ENCODE measurements at places on chromosomes 4 and X.
A peak's percentile ranks its signal among the peaks of the same experiment; 100 is the strongest.

DNA sequence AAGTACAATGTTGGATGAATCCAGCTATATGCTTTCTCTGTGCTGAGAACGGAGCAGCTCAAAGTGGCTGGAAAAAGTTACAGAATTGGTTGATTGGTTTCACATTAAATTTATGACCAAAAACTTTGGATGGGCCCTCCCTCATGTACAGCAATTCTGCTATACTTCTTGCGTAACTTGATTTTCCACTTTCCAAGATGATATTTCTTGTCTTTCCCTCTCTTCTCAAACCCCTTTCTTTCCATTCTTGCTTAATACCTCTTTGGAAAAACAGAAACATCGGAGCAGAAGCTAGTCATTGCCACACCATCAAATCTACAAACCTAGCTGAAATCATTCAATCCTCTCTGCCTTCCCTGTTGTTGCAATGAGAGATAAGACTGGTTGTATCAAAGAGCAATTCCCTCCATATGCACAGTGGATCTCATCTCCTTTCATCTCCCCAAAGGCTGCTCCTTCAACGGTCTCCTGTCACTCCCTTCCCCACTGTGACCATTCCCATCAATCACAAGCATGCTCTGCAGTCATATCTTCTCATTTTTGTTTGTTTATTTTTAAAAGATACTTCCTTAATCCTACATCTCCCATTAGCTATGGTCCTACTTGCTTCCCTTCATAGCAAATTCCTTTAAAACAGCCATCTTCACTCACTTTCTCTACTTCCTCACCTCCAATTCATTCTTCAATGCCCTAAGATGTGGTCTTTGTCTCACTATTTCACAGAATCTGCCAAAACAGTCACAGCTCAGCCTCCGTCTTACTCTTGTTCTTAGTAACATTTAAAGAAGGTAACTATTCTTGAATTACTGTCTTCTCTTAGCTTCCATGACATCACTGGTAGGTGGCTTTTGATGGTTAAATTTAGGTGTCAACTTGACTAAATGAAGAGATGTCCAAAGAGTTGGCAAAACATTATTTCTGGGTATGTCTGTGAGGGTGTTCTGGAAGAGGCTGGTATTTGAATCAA, 145.5 kb downstream of the FAM13A start:
- DNase-seq = no peak

- DNase-seq = no peak
These were observed 30.4 kb downstream of the TBC1D14 start for GRCh38 chr4:6939761-6940743.

DNA sequence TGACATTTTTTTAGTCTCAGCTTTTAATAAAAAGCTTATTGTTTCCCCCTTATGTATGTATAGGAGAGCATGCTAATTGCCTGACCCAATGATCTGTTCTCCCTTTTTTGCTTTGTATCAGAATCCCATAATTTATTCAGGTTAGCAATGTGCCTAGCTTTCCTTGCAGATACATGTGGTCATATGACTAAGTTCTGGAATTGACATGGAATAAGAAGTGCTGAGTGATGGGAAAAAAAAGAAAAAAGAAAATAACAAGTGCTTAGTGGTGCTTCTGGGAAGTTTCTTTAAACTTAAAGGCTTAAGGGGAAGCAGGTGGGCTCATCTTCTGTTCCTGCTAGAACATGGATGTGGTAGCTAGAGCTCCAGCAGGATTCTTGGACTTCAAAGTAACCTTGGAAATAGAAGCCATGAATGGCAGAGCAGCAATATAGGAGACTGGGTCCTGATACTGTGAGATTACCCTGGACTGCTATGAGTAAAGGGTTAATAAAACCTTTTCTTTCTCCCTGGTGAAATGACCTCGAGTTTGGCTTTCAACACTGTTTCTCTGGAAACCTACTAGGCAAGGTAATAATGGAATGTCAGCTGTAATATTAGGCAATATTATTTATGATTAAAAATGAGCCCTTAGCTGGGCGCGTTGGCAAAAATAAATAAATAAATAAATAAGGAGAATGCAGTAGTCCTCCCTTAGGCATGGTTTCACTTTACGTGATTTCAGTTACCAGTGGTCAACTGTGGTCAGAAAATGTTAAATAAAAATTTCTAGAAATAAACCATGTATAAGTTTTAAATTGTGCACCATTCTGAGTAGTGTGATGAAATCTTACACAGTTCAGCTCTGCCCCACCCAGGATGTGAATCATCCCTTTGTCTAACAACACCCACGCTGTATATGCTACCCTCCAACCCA, 16.7 kb upstream of the RBM41 start:
- peak; percentile 78 for DNase-seq

GRCh38 chr4:27412613-27413012, 552.0 kb downstream of the STIM2 start:
- no peak for DNase-seq

DNA sequence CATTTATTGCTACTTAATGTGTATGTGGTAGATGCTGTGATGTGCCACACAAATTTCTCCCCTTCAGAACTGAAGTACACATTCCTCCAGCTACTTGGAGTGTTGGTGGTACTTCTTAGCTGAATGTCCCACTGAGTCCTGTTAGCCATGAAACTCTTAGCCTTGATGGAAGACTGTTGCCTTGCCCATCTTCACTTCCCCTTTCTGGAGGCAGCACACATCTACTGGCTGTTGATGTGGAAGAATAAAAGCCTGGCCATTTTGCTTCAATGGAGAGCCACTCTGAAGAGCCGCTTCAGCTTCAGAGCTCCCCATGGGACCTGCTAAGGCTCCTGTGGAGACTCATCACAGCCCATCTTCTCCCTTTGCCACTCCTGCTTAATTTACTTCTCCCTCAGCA, 157.7 kb upstream of the PITX2 start:
- no peak for DNase-seq

GRCh38 chrX:68672581-68673318, 25.3 kb downstream of the STARD8 start:
- DNase-seq = no peak

- no peak for DNase-seq
These were observed 29.7 kb upstream of the LCORL start for GRCh38 chr4:18051281-18051680.

DNA sequence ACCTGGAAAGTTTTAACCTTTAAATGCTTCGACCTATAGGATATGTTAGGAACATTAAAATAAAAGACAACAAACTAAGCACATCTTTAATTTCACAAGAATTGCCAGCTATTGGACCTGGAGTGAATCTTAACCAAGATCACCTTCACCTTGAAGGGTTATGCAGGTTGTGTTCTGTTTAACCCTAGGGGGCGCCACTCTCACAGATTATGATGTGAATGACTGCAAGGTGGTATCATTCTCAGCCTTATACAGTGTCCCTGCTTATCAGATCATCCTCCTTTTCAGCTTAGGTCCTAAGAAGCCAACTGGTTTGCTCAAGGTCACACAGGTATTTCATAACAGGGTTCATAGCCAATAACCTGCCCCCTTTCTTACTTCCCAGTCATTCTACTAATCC, 23.5 kb downstream of the INTS6L start:
- no peak for DNase-seq

- no peak for DNase-seq
These were observed 66.3 kb upstream of the MTM1 start for GRCh38 chrX:150502091-150502490.

GRCh38 chr4:64432674-64433073, 23.4 kb upstream of the TECRL start:
- no peak for DNase-seq

DNA sequence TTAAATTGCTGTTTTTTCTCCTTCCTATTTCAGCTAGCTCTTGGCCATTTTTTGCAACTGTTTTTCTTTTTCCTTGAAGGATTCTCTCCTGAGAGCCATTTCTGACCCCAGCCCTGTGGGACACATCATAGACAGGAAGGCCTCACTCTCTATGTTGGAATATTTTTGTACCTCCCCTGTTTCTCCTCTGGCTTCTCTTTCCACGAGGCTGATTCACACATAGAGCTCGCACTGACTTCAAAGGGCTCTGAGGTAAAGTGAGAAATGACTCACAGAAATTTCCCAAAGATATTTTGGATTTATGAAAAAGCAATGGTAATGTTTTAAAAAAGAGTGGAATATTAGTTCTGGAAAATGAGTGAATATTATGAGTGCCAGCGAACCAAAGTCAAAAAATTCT, 181.7 kb upstream of the IGFBP7 start:
- no peak for DNase-seq

DNA sequence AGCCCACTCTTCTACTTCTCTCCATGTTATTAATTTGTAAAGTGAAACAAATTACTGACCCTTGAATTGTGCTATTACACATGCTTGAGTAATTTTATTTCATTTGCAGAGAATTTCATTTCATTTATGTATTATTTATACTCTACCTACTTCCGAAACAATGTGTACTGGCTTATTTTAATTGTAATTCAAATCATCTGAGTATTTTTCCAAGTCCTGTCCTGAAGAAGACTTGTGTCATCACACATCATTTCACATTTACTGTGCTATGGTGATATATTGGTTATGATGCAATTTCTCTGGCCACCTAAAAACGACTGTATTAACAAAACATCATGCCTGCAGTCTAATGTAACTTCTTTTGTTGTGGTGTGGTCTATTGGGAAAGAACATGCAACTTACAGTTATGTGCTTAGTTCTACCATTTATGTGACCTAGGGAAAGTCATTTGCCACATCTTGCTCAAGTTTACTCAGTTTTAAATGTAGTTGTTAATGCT, 384.5 kb downstream of the RPA4 start:
- DNase-seq = no peak

DNA sequence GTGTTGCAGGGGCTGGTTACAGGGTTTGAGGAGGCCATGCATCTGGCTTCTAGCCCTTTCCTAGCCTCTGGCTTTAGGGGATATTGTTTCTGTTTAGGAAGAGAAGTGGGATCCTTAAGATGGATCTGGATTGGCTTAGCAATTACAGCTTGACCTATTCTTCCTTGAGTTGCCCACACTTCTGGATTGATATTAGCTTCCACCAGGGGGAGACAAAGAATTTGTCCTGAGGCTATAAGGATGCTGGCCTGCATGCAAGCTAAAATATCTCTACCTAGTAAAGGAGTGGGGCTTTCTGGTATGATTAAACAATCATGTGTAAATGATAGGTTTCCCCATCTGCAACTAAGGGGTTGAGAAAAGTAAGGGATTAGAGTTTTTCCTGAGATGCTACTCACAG, 117.2 kb downstream of the TEX13C start:
- no peak for DNase-seq

DNA sequence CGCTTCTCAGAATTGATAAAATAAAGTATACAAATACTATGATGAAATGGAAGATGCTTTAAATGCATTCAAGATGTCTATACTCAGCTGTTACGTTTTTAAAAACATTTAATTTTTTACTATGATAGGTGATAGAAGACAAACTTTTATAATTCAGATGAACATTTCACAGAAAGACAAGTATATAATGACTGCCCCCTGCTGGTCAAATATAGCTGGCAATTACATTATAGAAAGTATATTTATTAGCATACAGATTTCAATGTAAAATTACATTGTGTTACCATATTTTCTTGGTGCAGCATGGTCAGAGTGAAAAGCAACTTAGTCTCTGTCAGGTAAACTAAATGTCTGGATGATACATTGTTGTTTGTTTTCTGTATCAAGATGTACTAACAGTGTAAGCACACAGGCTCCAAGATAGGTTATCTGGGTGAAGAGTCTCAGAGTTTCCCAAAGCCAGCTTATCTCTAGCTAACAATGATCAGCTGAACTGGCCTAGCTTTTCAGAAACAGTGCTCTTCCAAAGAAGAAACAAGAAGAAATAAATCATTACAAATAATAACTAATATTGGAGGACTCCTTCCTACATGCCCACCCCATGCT, 54.1 kb downstream of the SRPX start:
- peak; percentile 3 for DNase-seq

GRCh38 chrX:25020905-25021449, 5.2 kb upstream of the ARX start:
- DNase-seq = no peak

- peak; percentile 23 for DNase-seq
These were observed 206.1 kb downstream of the SLC39A8 start for GRCh38 chr4:102139132-102139573.

DNA sequence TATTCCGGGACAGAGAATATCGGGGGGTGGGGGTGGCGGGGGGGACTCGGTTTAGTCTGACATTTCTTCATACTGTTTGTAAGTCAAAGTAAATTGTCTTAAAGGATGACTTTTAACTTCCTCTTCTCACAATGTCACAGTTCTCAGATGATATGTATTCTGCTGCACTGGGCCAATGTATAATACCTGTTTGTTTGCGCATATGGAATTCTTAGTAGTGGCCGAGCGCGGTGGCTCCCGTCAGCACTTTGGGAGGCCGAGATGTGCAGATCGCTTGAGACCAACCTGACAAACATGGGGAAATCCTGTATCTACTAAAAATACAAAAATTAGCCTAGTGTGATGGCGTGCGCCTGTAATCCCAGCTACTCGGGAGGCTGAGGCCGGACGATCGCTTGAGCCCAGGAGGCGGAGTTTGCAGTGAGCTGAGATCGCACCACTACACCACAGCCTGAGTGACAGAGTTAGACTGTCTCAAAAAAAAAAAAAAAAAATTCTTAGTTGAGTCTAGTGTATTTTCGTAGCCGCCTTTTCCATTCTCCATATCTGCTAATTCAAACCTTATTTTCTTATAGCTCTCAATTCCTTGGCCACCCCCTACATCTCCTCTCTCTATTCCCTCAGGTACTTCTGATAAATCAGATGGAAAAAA, 851 bp downstream of the POLR2B start:
- DNase-seq = no peak

DNA sequence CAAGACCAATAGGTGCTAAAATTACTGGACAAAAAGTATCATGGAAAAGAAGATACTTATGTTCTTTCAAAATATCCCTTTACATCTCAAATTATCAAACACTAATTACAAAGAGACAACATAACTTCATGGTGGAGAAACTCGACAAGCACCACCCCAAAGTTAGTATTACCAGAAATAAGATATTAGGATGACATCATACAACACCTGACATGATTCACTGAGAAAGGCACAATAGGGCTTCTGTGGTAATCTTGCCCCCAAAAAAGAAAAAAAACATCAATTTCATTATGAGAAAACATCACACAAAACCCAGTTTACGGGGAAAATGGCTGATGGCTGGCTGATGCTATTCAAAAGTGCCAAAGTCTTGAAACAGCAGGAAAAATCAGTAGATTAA, 1781.7 kb upstream of the PCDH10 start:
- no peak for DNase-seq

- no peak for DNase-seq
These were observed 3.0 kb downstream of the ZIC3 start for GRCh38 chrX:137568741-137569469.

- no peak for DNase-seq
These were observed 7.7 kb downstream of the GEMIN8 start for GRCh38 chrX:14022019-14022418.

GRCh38 chr4:38930707-38931106, 63.1 kb downstream of the FAM114A1 start:
- DNase-seq = no peak

DNA sequence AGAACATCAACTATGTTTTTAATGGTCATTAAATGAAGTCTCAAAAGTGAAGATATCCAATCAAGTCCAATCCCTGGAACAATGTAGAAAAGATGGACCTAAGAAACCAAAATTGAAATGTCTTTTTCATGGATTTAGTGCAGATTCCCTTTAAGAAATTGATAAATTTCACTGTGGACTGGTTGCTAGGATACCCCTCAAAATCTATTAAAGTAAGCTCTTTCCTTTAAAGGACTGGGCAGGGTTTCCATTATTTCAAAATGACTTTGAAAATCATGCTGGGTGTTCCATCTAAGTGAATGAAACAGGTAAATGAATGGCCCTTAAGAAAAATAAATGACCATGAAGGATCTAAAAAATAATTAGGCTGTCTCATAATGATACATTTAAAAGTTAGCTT, 28.6 kb downstream of the PLRG1 start:
- no peak for DNase-seq

GRCh38 chrX:130772105-130772775, 130.8 kb downstream of the ENOX2 start:
- DNase-seq = no peak

Measured in HCT116 (cell line).